ENCODE measurements at places on chromosomes 16 and 17. TPM values are rescaled to one million over a fixed set of nuclear protein-coding genes. Genes with fewer than 3 reads are reported as not detected.
A peak's percentile ranks its signal among the peaks of the same experiment; 100 is the strongest.

DNA sequence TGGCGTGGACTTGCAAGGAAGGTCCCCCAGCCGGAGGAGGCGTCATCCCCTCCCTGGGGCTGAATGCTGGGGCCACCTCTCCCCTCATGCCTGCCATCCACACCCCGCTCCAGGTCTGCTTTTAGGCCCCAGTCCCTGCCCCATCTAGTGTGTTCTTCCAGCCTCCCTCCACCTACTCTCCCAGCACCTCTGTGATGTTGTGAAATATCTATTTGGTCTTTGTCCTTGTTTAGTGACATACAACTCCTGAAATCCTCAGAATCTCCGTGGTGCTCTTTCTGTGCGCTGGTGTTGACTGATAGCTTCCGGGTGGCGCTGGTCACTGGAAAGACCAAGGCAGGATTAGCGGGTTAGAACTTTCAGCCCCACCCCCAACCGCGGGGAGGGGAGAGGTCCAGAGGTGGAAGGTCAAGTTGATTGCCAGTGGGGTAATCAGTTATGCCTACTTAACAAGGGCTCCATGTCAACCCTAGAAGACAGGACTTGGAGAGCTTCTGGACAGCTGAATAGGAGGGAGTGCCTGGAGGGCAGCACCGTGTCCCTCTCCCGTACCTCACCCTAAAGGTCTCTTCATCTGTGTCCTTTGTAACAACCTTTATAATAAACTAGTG is 10.1 kb downstream of the TBC1D24 start:
- DNase-seq = no peak

DNA sequence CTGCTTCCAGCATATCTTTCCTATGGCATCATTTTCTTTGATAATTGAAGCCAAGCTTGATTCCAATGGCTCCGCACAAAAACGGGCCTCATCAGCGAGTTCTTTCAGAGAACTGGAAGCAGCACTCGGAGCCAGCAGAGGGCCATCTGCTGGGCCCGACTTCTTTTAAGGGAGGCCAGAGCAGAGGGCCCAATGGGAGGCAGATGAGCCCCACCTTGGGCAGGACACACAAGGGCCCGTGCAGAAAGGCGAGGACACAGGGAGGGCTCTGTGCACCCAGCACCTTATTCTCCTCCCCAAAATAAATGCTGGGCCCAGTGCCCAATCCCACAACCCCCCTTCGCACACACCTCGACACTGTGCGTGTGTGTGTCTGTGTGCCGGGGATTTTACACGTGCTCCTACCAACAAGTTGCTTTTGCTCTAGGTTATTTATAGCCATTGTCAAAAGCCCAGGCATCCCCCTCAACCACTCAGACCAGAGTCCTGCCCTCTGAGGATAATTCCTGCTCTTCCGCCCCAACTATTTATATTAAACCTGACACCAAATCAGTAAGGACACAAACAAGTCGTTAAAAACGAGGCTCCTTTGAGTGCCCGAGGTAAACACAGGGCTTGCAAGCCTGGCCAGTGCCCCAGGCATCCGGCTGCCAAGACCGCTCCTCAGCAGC is 6.8 kb downstream of the AXIN2 start:
- no peak for DNase-seq

DNA sequence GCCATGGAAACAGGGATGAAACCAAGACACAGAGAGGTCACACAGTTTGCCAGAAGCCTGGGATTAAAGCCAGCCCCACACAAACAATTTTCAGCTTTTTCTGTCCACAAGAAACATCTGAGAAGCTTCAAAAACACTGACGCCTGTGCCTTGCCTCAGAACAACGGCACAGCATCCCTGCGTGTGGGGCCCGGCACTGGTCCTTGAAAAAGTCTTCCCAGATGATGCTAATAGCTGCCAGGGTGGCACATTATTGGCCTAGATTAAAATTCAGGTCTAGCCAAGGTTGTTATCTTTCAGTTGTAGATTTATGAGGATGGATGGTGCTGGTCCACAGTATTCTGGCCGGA is 321.4 kb downstream of the HAPSTR1 start:
- no peak for DNase-seq

GRCh38 chr17:4858068-4858881 is 25.1 kb downstream of the MINK1 start:
- DNase-seq = no peak

DNA sequence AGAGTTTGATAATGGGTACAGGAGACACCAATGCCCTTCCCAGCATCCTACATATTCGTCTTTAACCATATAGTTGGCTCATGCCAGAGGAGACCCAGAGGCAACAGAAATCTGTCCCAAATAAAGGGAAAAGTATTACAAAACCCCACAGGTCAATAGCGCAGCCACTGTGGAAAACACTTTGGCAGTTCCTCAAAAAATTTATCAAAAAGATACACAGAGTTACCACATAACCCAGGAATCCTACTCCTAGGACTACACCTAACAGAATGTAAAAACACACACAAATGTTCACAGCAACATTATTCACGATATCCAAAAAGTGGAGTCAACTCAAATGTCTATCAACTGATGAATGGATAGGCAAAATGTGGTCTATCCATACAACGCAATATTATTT is 135.8 kb downstream of the CEP112 start:
- DNase-seq = no peak

- no peak for DNase-seq
Measured at GRCh38 chr16:65476448-65476955, 354.6 kb upstream of the CDH11 start.

GRCh38 chr17:180381-181244 is 837 bp downstream of the DOC2B start:
- DNase-seq = no peak

GRCh38 chr16:86662195-86662594 is 83.8 kb downstream of the FOXL1 start:
- DNase-seq = no peak

Gene NPIPB6
- total RNA-seq = 1.8 TPM

DNA sequence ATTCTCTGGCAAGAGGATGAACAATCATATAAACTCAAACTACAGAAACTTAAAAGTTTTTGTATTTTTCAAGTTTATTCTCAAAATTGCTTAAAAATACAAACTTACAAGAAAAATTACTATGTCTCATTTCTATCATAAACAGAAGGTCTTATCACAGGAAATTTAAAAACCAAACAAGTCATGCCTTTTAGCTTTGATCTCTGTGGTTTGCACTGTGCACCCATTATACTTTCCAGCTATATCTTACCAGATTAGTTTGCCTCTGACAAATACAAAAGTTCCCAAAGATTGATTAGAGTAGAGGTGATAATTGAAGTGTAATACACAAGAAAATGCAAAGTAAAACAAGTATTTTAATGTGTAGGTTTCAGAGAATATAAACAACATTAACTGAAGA is 117.4 kb downstream of the MYO1D start:
- DNase-seq = no peak

DNA sequence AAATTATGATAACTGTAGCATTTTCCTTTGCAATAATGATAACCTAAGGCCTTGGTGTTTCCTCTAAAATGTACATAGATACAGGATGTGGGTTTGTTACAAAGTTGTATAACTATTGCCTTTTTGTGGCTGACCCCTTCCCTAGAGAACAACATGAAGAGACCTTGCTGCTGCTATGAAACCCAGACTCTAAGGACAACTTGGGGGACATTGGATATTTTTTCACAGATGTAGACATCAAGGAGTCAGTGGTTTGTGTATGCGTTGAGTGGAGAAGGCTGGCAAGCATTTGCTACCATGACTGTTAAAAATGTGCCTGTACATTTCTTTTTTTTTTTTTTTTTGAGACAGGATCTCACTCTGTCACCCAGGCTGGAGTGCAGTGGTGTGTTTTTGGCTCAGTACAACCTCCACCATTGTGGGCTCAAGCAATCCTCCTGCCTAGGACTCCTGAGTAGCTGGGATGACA is 12.3 kb downstream of the HMOX2 start:
- DNase-seq = no peak

Gene SOST
- not detected for total RNA-seq

DNA sequence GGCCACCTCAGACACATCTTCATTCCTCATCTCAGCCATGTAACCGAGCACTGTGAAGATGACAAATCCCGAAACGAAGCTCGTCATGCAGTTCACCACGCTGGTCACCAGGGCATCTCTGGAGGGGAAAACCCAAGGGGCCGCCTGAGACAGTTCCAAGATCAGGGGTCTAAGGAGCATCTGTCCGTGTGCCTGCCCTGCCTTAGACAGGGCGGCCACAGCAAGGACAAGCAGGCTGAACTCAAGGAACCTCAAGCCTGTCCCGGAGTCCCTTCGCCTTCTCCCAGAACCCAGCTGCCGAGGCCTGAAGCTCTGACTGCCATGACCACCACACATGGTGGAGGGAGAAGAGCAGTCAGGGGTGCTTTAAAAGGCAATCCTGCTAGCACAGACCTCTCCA is 22.7 kb downstream of the SLC6A4 start:
- DNase-seq = no peak

- DNase-seq = no peak
Measured at GRCh38 chr16:860891-861290, 60.4 kb upstream of the GNG13 start.

DNA sequence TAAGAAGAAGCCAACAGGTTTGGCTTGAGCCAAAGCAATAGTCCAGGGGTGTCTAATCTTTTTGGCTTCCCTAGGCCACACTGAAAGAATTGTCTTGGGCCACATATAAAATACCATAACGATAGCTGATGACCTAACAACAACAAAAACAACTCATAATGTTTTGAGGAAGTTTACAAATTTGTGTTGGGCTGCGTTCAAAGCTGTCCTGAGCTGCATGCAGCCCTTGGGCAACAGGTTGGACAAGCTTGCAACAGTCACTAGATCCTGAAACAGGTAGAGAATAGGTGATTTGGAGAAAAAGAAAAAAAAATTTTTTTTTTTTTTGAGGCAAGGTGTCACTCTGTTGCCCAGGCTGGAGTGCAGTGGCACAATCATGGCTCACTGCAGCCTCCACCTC is 4.5 kb downstream of the CRYBA1 start:
- no peak for DNase-seq

GRCh38 chr17:65029605-65030336 is 26.8 kb downstream of the GNA13 start:
- no peak for DNase-seq

- no peak for DNase-seq
Measured at GRCh38 chr17:1412185-1413110, 12.4 kb upstream of the YWHAE start.

DNA sequence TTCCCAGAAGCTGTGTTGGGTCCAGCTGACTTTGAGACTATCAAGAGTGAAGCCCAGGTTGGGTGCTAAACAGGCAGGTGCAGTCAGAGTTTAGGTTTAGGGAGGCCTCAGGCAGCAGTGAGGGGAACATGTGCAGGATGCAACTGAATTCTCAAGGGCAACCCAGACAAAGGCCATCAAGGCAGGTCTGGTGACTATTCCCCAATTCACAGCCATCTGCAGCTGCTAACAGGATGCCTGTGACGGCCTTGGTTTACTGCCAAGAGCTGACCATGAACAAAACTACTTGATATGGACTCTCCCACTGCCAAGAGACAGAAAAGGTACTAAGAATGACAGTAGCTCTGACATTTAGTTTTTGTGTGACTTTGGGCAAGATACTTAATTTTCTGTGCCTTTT is 45.2 kb upstream of the BCAR1 start:
- DNase-seq = no peak

- DNase-seq = no peak
Measured at GRCh38 chr16:14187517-14188338, 116.6 kb downstream of the MRTFB start.

GRCh38 chr17:44967026-44967906 is 837 bp downstream of the C1QL1 start:
- DNase-seq = no peak

GRCh38 chr17:82461827-82462524 is 3.4 kb downstream of the NARF start:
- no peak for DNase-seq

- DNase-seq = peak; percentile 75
Measured at GRCh38 chr16:1993731-1994131, 4.0 kb downstream of the SYNGR3 start.

Gene CAVIN1
- total RNA-seq = 4.4 TPM

- peak; percentile 67 for DNase-seq
Measured at GRCh38 chr16:67260426-67261063, 11.8 kb downstream of the SLC9A5 start.

Gene ASGR1
- total RNA-seq = 1.1 TPM

DNA sequence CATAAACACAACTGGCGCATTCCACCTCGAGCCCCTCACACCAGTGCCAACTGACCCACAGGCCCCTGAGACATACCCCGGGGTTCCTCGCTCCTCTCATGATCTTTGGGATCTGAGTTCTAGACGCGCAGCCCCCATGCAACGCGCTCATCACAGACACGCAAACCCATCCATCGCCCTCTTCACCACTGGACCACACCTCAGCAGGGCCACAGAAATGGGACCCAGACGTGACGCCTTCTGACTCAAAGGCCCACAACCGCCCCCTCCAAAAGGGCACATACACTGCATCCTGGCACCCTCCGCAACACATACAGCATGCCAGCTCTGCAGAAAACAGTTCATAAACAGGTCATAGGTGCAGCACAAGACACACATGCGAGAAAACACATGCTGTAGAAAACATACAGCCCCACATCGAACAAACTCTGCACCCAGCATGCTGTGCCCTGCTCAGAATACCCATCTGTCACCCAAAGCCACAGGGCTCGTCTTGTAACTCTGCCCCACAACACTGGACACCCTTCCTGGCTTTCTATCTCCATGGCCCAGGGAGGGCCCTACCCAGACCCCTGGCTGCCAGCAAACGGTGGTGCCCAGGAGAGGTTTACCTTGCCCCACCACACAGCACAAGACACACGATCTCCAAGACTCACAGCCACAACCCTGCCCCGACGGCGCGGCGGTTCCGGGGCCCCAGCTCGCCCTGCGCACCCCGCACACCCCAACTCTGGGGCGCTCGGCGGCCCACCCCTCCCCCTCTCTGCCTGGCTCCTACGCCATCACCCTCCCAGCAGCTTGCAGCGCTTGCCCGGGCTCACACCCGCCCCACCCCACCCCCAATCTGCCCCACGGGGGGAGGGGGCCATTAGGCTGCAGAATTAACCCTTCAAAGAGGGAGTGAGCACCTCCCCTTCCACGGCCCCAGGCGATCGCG is 887 bp downstream of the ZBTB4 start:
- peak; percentile 80 for DNase-seq

DNA sequence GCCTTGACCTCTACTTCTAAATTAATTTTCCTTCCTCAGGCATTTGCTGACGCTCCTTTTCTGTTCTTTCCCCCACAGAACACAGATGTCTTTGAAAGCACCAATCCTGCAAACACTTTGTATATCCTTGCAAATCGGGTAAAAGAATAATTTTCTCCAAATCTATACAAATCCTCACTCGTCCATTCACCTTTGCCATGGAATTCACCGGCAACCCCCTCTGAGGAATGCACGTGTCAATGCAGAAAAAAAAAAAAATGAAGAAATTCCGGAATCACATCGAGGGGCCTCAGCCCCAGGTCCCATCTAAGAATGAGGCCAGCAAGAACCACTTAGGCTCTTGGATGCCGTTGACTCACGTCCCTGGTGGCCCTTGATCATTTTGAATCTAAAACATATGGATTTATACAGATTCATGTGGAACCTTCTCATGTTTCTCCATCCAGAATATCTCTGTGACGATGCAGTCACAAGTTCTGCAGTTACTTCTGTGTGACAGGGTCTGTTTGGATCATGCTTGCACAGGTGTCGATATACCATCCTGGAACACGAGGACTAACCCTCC is 136.9 kb downstream of the RBFOX3 start:
- no peak for DNase-seq

Gene EXOSC6
- 23.5 TPM for total RNA-seq

Data from activated CD4-positive, alpha-beta T cell treated with anti-CD3 and anti-CD28 coated beads for 36 hours (primary cell).